ENCODE measurements at places on chromosomes 1 and 21. TPM values are rescaled to one million over a fixed set of nuclear protein-coding genes. Genes with fewer than 3 reads are reported as not detected.

Gene CCSAP
- total RNA-seq = 10.1 TPM

Gene GJA5
- 1.2 TPM for total RNA-seq

Gene PRAMEF1
- not detected for total RNA-seq

Gene CD55
- total RNA-seq = 4.0 TPM

All from neural crest cell (in vitro differentiated cells).